ENCODE measurements at places on chromosomes 7 and 10.

DNA sequence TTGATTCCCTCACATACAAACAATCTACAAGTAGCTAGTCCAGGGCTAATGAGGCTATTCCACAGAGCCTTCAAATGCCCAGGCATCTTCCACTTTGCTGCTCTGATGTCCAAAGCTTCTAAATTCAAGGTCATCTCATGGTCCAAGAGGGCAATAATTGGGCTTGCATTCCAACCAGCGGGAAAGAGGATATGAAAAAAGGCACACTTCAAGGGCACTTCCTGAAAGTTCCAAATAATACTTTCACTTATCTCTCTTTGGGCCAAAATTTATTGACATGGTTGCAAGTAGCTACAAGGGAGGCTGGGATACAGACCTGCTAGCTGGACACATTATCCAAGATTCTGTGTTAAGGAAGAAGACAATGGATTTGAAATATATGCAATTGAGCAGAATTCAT lies 25.2 kb upstream of the APBB1IP start:
- DNase-seq = no peak

- no peak for DNase-seq
Measured at GRCh38 chr7:760006-760405, 32.9 kb upstream of the PRKAR1B start.

- peak; percentile 71 for DNase-seq
Measured at GRCh38 chr7:32536585-32536984, 41.3 kb downstream of the AVL9 start.

GRCh38 chr7:74183653-74184450 lies 9.7 kb downstream of the EIF4H start:
- DNase-seq = no peak

DNA sequence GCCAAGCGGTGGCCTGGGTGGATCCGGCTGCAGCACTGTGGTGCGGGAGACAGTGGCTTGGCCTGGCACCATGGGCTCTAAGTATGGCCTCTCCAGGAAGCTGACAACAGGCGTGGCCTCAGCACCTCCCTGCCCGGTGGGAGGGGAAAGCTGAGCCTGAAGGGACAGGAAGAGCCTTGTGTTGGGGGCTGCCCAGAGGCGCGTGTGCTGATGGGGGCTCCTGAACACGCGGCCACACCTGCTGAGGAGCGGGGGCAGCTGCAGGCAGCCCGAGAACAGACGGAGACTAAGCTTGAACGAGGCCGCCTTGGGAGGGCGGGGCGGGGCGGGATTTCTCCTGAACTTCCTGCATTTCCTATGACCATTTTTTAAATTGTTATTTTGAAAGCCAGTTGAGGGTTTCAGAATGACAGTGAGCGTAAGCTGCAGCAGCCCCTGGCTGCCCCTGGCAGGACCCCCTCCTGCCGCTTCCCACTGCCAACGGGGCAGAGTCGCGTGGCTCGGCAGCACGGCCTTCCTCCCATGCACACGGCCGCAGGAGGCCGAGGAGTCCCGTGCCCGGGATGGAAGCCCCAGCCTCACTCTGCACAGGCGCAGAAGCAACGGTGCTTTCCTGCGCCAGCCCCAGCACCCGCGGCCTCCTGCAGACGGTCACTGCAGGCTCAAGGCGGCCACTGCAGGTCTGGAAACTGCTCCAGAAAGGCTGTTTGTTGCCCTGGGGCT lies 43.2 kb downstream of the DPYSL4 start:
- DNase-seq = peak; percentile 11

GRCh38 chr7:137579913-137580640 lies 236.5 kb upstream of the PTN start:
- peak; percentile 95 for DNase-seq

GRCh38 chr7:8637322-8637721 lies 203.9 kb downstream of the NXPH1 start:
- no peak for DNase-seq

DNA sequence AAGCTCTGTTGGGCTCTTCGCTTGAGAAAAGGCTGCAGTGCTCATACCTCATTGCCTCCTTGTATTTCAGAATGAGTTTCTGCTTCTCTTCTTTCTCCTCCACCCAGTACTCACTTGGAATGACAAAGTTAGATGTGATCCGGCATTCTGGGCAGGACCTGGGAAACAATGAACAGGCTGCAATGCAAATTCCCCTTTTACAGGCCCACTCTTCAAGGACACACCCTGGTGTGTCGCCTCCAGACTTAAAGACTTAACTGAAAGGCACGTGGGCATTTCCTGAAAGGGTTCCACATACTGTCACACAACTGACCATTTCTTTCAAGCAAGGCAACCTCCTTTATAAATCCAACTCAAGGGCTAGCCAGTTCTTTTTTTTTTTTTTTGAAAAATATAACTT lies 23.6 kb downstream of the MKRN1 start:
- no peak for DNase-seq

GRCh38 chr7:81268551-81268950 lies 349.7 kb upstream of the SEMA3C start:
- peak; percentile 18 for DNase-seq

GRCh38 chr10:97631098-97631497 lies 2.2 kb downstream of the MORN4 start:
- DNase-seq = peak; percentile 22

DNA sequence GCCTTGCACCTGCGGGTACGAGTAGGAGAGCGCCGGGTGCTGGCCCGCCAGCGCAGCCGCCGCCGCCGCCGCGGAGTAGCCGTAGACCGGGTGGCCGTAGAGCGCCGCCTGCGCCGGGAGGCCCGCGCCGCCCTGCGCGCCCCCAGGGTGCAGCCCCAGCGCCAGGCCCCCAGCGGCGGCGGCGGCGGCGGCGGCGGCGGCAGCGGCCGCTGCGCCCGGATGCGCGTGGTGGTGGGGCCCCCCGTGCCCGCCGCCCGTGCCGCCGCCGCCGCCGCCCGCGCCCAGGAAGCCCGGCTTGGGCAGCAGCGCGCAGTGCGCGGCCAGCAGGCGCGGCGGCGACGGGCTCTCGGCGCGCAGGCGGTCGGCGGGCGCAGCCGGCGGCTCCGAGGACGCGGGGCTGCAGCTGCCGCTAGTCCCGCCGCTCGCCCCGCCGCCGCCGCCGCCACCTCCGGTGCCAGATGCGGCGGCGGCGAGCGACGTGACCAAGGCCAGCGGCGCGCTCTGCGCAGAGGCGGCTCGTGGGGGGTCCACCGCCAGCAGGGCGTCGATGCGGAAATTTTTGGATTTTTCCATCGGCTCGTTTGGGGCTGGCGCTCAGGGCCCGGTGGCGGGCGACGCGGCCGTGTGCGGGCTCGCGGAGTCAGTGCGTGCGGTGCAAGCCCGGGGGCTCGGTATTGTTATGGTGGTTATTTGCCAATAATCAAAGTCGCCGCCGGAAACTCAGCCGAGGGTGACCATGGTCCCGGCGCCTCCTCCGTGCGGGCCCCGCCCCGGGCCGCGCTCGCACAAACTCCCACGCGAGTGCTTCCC lies 480 bp downstream of the MNX1 start:
- no peak for DNase-seq

DNA sequence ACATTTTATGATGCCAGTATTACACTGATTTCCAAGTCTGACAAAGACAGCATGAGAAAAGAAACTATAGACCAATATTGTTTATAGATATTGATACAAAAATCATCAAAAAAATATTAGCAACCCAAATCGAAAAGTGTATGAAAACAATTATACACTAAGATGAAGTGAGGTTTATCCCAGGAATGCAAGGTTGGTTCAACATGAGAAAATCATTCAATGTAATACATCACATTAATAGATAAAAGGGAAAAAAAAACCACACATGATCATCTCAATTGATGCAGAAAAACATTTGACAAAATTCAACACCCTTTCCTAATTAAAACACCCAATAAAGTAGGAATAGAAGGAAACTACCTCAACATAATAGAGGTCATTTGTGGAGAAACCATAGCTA lies 153.9 kb downstream of the DNAJC1 start:
- no peak for DNase-seq

Data from HCEC 1CT (cell line).